ENCODE measurements at places on chromosomes 12 and 14.

DNA sequence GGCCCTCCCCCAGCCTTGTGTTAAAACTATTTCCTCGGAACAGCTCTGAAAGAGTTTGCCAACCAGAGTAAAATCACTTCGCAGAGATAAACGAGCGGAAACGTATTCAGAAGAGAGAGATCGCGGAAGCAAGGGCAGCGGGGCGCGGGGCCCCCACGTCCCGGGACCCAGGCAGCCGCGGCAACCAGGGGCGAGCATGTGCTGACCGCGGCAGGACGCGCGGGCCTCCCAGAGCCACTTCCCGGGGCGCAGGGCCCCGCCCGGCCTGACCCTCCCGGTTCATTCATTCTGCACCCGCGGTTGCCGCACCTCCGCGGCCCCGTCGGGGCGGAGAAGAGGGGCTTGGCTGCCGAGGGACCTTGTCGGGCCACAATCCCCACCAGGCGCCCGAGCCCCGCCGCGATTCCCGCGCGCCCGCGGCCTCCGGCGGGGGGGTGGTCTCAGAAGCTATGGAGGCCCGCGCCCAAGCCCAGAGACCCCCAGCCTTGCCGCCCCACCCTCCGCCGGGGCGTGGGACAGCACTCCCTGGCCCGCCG, 598 bp downstream of the UBE2N start:
- no peak for DNase-seq

DNA sequence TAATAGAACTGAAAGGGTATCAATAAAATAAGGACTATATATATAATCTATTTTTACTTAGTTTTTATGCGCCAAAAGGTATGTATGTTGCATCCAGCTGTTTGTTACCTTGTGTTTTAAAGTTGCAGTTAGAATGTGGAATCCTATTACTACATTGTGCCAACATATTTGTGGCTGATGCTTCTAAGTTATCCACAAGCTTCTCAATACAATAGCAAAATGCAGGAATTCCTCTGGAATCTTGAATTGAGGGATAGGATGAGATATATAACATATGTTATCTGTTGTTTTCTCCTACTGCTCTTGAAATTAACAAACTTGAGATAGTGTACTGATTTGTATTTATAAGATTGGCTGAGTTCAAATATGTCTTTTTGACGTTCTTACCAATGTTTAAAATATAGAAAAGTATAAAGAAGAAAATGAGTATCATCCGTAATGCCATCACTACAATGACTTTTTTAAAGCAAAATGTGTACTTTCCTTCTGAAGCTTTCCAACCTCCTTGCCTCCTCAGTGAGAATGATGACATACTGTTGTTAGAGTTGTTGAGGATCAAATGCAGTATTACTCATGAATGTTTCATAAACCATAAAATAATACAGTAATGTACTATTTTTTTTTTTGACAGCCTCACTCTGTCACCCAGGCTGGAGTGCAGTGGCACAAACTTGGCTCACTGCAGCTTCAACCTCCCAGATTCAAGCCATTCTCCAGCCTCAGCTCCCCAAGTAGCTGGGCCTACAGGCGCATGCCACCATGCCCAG, 6.6 kb downstream of the RAP1B start:
- peak; percentile 44 for DNase-seq

- DNase-seq, result no peak
Measured at GRCh38 chr12:16555630-16556029, 50.3 kb downstream of the LMO3 start.

- no peak for DNase-seq
Measured at GRCh38 chr12:124347805-124348658, 53.1 kb downstream of the RFLNA start.

DNA sequence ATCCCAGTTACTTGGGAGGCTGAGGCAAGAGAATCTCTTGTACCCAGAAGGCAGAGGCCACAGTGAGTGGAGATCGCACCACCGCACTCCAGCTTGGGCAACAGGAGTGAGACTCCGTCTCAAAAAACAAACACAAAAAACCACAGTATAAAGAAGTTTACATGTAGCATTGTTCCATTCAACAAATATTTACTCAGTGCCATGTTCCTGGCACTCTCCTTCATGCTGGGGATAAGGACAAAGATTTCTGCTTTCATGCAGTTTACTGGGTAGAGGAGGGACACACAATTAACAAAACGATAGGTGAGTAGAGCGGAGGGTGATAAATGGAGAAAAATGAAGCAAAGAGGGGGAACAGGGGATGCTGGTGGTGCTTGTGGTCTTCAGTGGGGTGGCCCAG, 68.2 kb upstream of the OVCH1 start:
- DNase-seq, result no peak

GRCh38 chr12:98686603-98687002, 41.5 kb downstream of the APAF1 start:
- DNase-seq, result no peak

DNA sequence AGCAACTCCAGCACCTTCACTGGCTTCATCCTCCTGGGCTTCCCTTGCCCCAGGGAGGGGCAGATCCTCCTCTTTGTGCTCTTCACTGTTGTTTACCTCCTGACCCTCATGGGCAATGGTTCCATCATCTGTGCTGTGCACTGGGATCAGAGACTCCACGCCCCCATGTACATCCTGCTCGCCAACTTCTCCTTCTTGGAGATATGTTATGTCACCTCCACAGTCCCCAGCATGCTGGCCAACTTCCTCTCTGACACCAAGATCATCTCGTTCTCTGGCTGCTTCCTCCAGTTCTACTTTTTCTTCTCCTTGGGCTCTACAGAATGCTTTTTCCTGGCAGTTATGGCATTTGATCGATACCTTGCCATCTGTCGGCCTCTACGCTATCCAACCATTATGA, 6.8 kb downstream of the OR11G2 start:
- DNase-seq, result no peak

DNA sequence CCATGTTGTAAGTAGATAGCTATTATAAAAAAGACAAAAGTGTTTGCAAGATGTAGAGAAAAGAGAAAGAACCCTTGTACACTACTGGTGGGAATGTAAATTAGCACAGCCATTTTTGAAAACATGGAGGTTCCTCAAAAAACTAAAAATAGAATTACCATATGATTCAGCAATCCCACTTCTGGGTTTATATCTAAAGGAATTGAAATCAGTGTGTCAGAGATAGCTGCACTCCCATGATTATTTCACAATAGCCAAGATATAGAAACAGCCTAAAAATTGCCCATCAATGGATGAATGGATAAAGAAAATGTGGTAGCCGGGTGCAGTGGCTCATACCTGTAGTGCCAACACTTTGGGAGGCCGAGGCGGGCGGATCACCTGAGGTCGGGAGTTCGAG, 9.2 kb downstream of the PSMC6 start:
- DNase-seq, result no peak

GRCh38 chr14:78399316-78399889, 229.2 kb downstream of the NRXN3 start:
- no peak for DNase-seq

GRCh38 chr14:75297411-75298040, 18.9 kb downstream of the FOS start:
- no peak for DNase-seq

GRCh38 chr14:20684662-20685456, 499 bp downstream of the RNASE4 start:
- peak; percentile 8 for DNase-seq

- no peak for DNase-seq
Measured at GRCh38 chr12:70508178-70508577, 129.1 kb downstream of the PTPRB start.

DNA sequence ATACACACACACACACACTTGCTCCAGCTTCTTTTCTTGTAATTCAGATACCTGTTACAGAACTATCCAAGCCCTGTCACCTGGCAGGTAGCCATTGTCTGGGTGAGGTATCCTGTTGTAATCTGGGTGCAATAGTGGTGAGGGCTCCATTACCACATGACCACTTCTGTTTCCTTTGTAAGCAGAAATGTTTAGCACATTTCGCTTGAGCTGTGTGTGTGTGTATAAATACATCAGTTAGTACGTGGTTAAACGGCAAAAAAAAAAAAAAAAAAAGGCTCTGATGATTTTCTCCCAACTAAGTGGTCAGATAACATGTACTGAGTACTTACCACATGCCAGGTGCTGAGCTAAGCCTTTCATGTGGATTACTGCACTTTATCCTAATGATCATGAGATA, 129.3 kb upstream of the SSTR1 start:
- DNase-seq, result no peak

GRCh38 chr12:2187195-2187945, 134.6 kb downstream of the CACNA1C start:
- no peak for DNase-seq

DNA sequence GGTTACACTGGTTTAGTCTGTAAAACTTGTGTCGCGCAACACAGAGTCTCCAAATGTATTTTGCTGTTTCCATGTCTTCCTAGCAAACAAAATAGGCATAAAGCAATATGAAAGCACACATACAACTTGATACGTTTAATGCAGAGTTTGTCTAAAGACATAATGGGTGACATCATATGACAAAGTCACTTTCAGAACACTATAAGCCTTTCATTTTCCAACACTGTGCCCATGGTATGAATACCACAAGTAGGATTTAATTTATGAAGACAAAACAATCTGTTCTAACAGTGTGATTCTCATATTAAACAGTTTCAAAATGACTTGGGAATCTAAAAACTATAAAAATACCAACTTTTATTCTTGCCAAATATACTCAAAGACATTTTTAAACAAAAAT, 58.4 kb downstream of the PTPN21 start:
- no peak for DNase-seq

DNA sequence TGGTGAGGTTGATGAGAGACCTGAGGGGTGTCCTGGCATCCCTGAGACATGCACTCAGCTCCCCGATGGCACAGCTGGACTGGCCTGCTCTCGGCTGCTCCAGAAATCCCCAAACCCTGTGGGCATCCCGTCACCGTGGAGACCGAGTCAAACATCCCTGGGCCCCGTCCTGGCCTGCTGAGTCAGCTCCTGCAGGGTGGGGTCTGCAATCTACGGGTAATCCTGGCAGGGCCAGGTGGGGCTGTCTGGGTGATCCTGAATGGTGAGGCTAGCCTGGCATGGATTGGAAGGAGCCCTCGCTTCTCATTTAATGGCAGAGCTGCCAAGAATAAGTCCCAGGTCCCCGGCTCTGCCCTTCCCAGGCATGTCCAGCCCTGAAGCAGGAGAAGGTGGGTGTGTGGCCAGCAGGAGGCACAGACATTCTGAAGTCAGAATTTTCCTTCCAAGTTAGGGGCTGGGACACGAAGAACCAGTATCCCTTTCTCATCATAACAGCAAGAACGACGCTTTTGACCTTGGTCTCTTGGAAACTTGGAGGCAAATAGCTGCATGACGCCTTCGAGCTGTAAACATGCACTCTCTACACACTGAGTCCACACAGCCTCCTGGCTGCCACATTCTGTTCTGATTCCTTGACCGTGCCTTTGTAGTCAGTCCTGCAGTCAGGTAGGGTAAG, 17.7 kb upstream of the SERPINA4 start:
- no peak for DNase-seq

- no peak for DNase-seq
Measured at GRCh38 chr14:68791078-68791901, 1.6 kb downstream of the ZFP36L1 start.

DNA sequence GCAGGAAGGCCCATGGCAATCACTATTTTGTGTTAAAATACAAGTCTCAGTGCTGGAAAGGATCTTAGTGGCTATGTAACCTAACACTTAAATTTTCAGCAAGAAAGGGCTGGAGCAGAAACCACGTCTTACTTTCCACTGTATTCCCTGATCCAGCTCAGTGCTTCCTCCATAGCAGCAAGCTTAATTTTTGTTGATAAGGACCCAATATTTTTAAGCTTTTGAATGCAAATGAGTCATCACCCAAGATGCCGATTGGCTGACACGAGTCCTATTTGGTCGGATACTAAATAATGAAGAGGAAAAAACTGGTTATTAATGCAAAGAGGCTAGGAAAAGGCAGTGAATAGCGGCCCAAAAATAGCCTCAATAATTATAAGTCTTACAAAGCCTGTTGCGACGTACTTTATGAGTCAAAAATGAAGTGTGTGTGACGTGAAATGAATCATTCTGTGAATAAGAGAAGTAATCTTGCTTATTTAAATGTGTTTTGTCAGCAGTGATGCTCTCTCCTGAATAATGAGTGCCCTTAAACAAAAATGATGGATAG, 46.9 kb upstream of the IGF1 start:
- DNase-seq, result peak; percentile 66

GRCh38 chr12:42935090-42935489, 345.5 kb upstream of the PRICKLE1 start:
- DNase-seq, result no peak

GRCh38 chr12:113347-113746, 46.8 kb downstream of the IQSEC3 start:
- no peak for DNase-seq

DNA sequence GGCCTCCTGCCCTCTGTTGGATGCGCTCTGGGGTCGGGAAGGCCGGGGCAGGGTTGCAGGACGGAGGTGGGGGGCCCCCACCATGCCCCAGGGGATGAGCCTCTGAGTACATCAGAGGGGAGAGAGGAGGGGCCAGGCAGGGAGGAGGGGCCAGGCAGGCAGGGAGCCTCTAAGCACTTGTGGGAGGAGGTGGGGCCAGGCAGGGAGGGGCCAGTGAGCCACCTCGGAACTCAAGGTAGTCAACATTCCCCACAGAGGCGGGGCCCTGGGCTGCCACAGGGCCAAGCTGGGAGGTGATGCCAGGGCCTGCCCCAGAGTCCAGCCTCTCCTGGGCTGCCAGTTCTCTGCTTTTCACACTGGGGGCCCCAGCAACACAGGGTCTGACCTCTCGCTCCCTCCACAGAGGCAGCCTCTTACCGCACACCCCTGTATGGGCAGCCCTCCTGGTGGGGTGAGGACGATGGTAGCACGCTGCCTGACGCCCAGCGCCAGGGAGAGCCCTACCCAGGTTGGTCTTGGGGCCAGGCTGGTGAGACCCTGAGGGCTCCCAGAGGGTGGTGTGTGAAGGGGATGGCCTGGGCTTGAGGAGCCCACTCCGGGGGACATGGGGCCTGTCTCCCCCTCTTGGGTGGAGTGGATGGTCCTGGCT, 17.4 kb downstream of the CEP170B start:
- no peak for DNase-seq

GRCh38 chr12:4432878-4433744, 12.5 kb downstream of the FGF6 start:
- DNase-seq, result no peak

DNA sequence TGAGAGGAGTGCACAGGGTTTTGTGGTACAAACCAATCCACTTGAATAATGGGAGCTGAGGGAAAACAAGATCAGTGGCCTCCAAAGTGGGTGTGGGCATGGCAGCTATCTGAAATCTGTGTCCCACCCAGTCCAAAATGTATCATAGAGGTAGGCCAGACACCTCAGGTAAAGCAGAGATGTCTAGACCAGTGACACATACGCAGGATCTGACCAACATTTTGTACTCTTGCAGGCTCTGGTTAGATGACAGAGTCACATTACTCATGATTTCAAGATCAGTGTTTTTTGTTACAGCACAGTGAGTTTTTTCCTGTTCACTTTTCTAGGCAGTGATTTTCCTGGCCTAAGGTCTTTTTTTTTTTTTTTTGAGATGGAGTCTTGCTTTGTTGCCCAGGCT, 211.8 kb downstream of the PCNX1 start:
- DNase-seq, result no peak

Measured in AG09309 (cell line).